ENCODE measurements at places on chromosomes 5 and 9. TPM values are rescaled to one million over a fixed set of nuclear protein-coding genes. Genes with fewer than 3 reads are reported as not detected.

The CNTNAP3B gene
- polyA plus RNA-seq: 3.7 TPM

The WDR38 gene
- not detected for polyA plus RNA-seq

The STK10 gene
- 10.8 TPM for polyA plus RNA-seq

The IFNK gene
- polyA plus RNA-seq: not detected

The TPM2 gene
- 597 TPM for polyA plus RNA-seq

The TAS2R1 gene
- not detected for polyA plus RNA-seq

The IFNB1 gene
- not detected for polyA plus RNA-seq

The PCDHB16 gene
- polyA plus RNA-seq: 0.62 TPM

The PHYHD1 gene
- polyA plus RNA-seq: 49.2 TPM

GRCh38 chr5:108672639-108673038 is 75.1 kb upstream of the FER start:
- no peak for DNase-seq

DNA sequence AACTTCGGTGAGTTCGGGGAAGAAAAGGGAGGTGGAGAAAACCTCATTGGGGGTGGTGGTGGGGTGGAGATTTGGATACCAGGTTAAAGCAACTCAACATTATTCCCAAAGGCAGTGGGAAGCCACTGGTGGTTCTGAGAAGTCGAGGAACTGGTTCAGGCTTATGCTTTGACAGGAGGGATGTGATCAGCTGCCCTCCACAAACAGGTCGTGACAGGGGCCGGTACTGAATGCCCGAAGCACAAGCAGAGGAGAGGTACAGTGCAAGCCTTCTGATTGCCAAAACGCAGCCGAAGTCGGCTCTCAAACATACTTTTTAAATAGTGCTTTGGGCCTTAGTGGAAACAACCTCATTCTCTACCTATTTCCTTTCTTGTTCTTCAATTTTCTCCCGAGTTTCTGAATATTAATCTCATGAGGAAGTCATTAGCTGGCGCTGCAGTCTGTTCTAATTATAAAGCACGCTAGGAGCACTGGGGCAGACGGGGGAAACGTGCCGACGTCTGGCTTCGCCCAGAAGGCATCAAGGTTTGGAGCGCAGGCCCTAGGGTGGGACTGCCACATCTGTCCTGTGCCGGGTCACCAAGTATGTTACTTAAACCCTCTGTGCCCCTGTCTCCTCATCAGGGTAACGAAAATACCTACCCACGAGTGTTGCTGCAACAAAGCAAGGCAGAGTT is 27.3 kb downstream of the SHB start:
- DNase-seq: no peak

DNA sequence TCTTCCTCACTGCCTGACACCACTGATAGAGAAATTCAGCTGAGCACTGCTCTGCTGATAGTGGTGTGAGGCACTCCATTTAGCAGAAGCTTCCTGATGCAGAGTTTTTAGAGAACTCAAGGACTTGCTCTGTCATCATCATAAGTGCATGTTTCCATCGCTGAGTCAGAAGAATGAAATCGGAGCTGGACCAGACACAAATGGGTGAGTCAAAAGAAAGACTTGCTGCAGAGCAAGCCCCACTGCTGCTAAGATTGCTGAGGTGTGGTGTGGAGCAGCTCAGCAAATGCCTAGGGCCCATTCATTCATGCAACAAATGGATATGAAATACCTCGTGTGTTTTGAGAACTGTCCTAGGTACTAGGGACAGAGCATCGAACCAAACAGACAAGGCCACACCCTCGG is 410.2 kb upstream of the SLC30A5 start:
- DNase-seq: no peak

DNA sequence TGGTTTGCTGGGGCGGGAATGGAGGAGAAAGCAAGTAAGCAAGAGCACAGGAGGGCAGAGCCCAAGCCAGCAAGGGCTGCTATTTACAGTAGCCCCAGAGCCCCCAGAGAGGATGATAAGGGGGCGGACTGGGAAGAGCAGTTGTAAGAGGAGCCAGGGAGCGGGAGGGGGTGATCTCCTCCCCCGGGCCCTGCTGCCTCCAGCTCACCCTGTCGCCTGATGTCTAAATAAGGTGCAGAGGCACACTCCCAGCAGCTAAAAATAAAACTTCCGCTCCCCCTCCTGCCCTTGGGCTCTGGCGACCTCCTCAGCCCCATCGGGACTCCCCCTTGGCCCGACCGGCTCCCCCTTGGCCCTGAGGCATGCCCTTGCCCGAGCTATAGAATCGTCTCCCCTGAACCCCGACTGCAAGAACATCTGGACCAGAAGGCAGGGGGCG is 14.4 kb upstream of the CCDC69 start:
- peak; percentile 78 for DNase-seq

- DNase-seq: peak; percentile 35
Measured at GRCh38 chr5:158431369-158432029, 572.6 kb upstream of the CLINT1 start.

DNA sequence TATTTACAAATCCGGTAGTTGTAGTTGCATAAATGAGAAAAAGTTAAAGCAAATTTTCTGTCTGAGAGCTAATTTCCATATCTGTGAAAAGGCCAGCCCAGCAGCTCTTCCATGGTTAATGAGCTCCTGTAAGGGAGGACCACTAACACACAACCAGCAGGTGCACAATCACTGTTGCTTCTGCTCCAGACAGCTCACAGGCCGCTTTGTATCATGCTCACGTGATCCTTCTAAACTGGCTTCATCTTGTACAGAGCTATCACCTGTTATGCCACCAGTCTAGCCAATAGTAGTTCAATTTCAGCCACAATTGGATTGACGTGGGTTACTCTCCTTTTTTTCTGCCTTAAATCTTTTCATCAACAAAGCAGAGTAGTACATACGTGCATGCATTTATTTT is 38.3 kb upstream of the FBXL17 start:
- no peak for DNase-seq

All from heart right ventricle (tissue), 16 donors.